ENCODE measurements at places on chromosomes 2 and 18.

GRCh38 chr2:188986839-188987238 lies 12.7 kb downstream of the COL3A1 start:
- DNase-seq: no peak

DNA sequence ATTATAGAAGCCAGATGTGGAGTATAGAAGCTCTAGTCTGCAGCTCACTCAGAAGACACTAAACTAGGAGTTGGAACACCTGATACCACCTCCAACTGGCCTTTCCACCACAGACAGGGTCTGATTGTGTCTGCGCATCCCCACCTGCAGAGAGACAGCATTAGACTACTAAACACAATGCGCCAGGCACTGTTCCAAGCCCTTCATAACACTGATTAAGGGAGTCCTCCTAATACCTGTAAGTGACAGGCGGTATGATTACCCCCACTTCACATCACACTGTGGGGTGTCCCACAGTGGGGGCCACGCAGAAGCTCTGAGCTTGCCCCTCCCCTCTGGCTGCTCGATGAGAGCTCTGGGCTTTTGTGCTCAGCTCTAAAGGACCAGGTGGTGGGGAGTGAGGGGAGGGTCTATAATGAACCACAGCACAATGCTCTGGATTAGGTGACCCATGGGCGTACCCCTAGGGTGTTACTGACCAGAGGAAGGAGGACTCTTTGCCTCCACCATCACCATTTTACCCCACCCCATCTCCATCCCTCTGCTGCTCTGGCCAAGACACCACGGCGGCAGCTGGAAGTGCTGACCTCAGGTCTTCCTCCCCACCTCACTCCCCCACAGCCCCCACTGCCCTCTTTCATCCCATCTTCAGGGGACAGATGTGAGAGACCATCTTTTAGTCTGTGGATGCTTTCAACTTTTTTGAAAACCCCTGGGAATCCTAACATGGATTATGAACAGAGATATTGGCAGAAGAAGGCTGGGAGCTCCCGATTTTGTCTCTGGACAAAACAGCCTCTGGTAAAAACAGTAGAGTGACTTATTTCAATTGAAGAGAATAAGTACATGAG lies 145.1 kb downstream of the GFPT1 start:
- DNase-seq: no peak

- no peak for DNase-seq
These were observed 429 bp downstream of the C2orf76 start for GRCh38 chr2:119366161-119366648.

DNA sequence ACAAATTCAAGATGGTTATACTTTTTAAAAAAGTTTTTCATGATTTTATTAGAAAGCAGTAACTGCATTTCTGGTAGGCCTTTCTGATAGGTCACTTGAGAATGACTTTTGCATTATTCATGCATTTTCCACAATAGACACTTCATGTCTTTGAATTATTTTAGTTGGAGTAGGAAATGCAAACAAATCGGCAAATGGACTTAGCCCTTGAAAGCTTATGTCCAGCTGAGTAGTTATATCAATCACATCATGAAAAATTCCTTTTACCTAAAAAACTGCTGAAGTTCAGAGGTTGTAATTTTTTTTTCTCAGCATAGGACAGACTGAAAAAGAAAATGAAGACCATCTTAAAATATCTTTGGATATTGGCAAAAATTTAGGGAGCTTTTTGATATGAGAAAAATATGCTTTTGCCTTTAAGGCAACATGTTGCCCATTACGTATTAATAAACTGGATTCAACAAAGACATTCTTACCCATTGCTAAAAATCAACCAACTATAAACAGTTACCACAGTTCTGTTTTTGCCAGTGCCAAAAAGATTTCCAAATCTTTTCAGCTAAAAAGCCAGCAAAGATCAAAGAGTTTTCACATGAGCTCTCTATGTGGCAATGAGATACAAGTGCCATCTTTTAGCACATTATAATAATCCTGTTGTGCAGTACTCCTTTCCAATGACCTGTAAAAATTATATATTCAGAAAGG lies 45.5 kb upstream of the FRZB start:
- no peak for DNase-seq

DNA sequence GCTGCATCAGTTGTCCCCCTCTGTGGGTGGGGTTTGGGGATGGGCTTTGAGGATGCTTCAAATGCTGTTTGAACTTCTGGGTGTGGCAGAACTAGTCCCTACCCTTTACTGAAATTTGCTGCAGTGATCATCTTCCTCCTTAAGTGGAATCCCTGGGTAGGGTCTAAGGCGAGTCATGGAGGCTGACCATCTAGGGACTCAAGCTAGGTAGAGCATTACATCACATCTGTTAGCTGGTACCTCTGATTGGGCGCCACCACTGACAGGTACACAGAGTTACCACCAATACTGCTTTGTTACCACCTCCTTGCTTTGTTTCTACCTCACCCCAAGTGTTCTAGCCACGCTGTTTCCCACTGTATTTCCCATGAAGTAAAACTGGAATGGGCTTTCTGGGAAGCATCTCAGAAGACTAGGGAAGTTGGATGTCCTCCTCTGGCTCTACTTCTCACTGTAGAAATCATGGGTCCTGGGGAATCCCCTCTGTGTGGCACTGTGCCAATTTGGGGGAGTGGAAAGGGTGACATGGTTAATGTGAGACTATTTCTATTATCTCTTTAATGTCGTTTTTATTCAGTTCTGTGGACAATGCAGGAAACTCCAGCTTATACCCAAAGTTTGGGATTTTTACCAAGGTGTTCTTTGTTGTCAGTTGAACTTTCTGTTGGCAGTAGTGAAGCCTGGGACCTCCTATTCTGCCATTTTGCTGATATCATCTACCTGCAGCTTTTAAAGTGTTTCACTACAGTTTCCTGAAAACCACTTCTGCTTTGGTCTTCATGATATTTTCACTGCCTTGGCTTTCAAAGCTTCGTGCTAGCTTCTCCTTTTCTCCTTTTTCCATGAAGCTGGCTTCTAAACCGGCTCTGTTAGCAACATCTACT lies 14.5 kb upstream of the SULT1C4 start:
- DNase-seq: no peak

GRCh38 chr2:211649331-211649730 lies 889.3 kb downstream of the ERBB4 start:
- no peak for DNase-seq

- no peak for DNase-seq
These were observed 194.7 kb upstream of the ERBB4 start for GRCh38 chr2:212733273-212733672.

DNA sequence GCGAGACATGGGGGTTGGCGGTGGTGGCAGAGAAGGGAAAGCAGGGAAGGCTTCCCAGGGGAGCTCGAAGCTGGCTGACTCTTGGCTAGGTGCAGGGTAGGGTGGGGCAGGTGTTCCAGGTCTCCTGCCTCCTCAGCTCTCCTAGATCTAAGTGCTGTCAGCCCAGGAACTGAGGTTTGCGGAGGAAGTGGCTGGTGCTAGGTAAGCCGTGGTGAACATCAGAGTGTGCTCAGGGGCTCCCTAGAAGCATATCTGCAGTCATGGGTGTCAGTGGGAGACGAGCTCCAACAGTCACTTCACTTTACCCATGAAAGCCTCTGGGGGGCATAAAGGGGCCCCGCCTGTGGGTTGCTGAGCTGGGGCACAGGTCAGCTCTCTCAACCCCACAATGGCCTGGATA lies 34.1 kb downstream of the ARHGEF4 start:
- no peak for DNase-seq

GRCh38 chr2:61182059-61182383 lies 20.0 kb downstream of the C2orf74 start:
- no peak for DNase-seq

DNA sequence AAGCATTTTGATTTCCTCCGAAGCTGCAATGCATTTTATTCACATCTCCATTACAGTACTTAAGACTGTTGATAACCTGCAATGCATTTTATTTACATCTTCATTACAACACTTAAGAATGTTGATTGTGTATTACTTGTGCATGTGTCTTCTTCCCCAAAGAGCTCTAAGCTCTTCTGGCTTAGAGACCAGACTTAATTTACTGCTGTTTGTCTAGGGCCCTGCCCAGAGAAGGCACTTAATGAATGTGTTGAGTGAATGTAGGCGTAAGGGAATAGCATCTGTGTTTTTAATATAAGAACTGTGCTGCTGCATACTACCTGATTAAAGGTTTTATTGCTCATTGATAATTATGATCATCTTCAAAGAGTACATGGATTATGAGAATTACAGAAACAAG lies 295.6 kb downstream of the ZNF385B start:
- no peak for DNase-seq

GRCh38 chr2:98654699-98655495 lies 46.5 kb downstream of the UNC50 start:
- no peak for DNase-seq

DNA sequence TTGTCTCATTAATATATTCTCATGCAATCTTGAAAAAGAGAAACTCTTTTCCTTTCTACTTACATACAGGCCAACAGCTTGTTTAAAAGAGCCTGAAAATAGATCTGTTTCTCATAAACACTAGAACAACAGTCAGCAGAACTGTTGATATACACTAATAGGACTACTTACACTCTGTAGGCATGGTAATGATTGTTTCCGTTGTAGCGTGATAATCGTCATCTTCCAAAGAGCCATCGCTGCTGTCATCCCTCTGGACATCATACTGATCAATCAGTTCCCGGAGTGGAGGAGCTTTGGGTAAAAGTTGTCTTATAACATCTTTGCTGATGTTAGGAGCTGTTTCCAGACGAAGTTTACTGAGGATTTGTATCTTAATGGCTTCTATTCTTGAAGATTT lies 476 bp downstream of the MSTN start:
- no peak for DNase-seq

GRCh38 chr2:232928551-232929302 lies 58.7 kb downstream of the SNORC start:
- DNase-seq: no peak

GRCh38 chr2:174771136-174771535 lies 6.9 kb upstream of the CHRNA1 start:
- no peak for DNase-seq

GRCh38 chr2:100852999-100853908 lies 33.3 kb downstream of the NPAS2 start:
- no peak for DNase-seq

DNA sequence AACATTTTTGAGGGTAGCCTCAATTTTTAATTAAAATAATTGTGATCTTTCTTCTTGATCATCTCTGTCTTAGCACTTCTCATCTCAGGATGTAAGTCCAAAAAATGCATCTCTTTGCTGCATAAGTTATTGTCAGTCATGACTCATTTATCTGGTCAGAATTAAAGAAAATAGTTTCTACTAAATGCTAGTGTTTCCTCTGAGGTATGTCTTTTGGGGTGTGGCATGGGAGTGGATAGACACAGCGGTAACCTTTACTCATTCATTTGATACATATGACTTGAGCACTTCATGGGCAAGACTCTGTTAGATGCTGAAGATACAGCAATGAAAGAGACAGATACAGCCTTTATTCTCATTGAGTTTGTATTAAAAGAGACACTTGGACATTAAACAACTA lies 284.7 kb downstream of the IRS1 start:
- DNase-seq: no peak

- no peak for DNase-seq
These were observed 4.7 kb upstream of the ITSN2 start for GRCh38 chr2:24365051-24365450.

GRCh38 chr2:69936906-69937305 lies 22.0 kb downstream of the MXD1 start:
- no peak for DNase-seq

DNA sequence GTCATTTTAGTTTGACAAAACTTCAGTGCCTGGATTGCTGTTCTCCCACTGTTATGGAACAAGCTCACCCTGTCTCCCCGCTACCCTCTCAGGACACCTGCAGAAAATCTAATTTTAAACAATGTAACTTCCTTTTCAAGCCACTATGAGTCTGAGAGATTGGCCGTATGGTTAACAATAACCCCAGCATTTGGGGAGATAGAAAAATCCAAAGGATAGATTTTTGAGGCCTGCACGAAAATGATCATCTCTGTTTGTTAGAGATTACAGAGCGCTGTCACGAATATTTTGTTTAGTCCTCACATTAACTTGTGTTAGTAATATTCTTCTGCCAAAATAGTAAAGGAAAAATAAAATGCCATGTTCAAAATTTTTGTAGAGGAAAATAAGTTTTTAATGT lies 24.7 kb downstream of the CAB39 start:
- no peak for DNase-seq

Measured in NCI-H187 treated with DMSO at 0.1 percent for 48 hours (cell line).